Stimulated activated naive B cell treated with anti-CD40 and anti-IgM and Interleukin-4, amounts not matched to agents 10 μg/mL and 1 μg/mL and 100 μg/mL, for 72 hours (primary cell): ENCODE measurements at places on chromosomes 6 and 20.

DNA sequence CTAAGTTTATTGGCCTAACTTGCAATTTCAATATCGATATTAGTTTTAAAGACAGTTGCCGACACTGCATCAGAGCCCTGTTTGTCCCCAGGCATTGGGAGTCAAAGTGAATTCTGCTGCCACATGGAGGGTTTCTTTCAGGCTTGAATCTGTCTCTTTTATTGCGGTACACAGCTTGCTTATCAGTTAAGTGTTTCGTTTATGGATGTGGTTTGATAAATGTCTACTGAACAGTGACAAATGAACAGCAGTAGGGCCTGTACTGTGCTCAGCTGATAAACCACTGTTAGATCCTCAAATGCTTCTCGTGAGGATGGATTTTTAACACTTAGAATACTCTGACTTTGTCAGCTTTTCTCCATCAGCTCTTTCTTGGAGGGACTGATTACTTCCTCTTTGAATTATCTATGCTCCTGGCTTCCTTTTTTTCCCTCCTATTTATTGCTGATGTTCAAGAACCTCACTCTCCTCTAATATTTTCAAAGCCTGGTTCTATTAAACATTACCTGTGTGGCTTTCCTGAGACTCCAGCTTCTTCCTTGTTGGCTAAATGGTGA is 240.8 kb downstream of the PLCB1 start:
- DNase-seq = no peak

GRCh38 chr6:2416128-2416712 is 170.8 kb upstream of the GMDS start:
- no peak for DNase-seq

DNA sequence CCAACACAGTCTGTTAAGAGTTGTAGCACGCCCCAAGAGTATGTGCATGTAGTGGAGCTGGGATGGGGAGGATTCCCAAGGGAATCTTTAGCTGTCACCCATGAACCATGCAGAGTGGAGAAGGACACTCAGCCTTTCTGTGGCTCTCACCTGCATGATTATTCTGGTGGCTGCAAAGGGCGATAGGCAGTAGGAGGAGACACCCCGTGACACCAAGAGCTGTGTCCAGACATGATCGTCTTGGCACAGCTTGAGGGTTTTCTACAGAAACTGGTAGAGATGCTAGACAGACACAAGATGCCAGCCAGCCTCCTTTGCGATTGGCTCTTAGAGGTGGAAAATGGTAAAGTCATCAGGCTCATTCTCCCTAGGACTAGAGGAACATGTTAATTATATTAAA is 3.1 kb upstream of the CSE1L start:
- no peak for DNase-seq

DNA sequence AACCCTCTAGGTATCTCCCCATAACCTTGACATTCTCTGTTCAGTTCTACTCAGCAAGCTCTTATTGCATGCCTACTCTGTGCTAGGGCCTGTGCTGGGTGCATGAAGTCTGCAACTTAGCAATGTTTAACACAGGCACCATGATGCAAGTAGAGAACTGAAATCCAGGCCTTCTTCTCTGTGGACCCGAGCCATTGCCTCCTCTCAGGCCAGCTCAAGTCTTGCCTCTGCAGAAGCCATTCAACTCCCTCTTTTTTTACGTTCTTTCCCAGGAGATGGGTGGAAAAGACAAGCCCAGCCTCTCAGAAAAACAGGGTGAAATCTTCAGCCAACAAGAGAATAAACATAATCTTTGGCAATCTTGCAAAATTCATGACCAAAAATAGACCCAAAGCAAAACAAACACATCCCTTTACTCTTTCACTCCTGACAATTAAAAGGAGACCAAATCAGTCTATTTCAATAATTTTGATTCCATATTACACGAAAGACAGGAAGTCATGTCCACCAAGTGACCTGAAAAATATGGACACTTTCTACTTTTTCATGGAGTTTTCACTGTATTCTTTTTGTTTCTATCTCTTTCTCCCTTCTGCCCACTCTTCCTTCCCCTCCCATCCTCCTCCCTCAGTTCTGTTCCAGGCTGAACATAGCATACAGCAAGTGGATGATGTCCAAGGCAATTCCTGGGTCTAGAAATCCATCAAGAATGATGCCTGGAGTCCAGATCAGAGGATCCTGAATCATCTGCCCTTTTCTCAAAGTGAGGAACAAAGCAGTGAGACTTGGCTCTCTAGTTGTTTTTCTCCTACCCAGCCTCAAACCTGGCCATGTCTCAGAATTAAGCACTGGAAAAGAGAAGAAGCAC is 45.4 kb upstream of the MOCS1 start:
- DNase-seq = no peak
